ENCODE measurements at places on chromosomes 7 and 10.

GRCh38 chr10:118472415-118473304 is 122.8 kb downstream of the PRLHR start:
- no peak for DNase-seq

GRCh38 chr10:26843736-26844135 is 17.0 kb downstream of the ABI1 start:
- no peak for DNase-seq

- DNase-seq, result no peak
These were observed 2.5 kb downstream of the GRK5 start for GRCh38 chr10:119209736-119210355.

DNA sequence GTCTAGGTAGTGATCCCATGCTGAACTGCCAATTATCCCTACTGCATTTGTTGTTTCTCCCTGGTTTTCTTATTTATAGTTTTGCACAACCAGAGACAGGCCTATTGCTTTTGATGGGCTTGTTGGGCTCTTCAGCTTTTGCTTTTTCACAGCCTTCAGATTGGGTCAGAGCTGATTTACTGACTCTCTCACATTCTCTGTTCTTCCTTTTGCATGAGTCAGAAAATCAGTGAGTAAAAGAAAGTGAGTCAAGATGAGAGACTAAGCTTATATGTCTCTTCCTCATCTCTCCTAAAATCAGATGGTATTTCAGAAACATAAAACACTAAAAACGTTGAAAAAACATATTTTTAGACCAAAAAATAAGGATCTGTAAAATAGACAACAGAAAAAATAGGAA is 1135.4 kb downstream of the XPNPEP1 start:
- DNase-seq, result no peak

- no peak for DNase-seq
These were observed 29.7 kb downstream of the NUP42 start for GRCh38 chr7:23211589-23211988.

- DNase-seq, result no peak
These were observed 293.9 kb downstream of the C7orf25 start for GRCh38 chr7:42617806-42618457.

DNA sequence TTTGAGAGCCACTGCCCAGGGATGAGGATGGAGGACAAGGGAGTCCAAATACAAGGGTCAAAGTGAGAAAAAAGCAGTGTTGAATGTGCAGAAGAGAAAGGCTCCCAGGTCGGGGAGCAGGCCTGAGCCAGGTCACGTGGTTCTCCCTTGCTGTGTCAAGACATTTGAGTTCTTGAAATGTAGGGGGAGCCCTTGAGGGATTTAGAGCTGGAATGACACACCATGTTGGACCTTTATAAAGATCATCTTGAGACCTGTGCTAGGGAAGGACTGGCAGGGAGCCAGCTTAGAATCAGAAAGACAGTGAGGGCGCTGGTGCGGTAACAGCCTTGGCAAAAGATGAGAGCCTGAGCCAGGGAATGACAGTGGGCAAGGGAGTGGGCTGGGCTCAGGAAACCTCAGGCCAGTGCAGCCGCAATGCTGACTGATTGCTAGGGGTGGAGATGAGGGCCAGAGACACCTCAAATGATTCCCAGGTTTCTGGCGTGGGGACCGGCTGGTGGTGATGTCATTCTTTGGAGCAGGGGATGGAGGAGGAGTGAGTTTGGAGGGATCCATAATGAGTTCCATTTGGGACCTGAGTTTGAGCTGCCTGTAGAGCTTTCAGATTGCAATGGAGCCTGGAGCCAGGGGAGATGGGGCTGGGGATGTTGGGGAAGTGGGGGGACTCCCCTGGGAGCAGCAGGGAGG is 120.1 kb downstream of the PTPN20 start:
- no peak for DNase-seq

DNA sequence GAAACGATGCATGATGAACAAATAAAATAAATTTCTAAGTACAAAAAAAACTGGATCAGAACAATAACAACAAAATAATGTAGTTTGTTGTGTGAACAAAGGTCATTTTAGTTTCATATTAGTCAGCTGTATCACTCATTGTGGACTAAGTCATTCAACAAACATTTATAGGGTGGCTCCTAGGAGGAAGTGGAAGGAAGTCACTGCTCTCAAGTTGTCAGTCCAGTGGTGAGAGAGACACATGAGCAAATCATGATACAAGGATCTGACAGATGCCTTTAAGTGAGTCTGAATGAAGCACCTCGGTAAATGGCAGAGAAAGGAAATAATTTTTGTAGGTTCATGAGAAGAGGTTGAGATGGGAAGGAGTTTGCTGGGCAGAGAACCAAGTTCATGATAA is 56.8 kb downstream of the EPDR1 start:
- no peak for DNase-seq

GRCh38 chr10:85645053-85645452 is 721.5 kb downstream of the GRID1 start:
- DNase-seq, result no peak

DNA sequence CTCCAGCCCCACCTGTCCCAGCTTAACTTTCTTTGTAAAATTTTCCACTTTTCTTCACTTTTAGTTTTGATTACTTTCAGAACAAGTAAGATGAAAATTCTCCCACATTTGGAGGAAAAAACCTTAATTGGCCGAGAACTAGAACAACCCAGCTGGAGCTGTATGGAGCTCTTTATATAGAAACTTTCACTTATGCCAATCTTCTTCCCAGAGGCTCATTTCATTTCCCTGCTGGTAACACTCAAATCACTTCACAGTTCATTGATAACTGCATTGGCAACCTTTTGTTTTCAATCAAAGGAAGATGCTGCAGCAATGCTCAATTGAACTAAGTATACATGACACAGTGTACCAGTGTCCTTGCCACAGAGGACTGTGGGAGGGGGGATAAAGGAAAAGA is 176.2 kb upstream of the NOBOX start:
- DNase-seq, result no peak

GRCh38 chr7:99597762-99598501 is at the start of gene TMEM225B:
TMEM225B (plus strand) TSS chr7:99598267; CDS start chr7:99604389, 6,122 bp downstream.
- no peak for DNase-seq

- DNase-seq, result no peak
These were observed 1.3 kb downstream of the TMEM60 start for GRCh38 chr7:77796960-77797359.

- DNase-seq, result no peak
These were observed 6.7 kb downstream of the NRP1 start for GRCh38 chr10:33327751-33328150.

DNA sequence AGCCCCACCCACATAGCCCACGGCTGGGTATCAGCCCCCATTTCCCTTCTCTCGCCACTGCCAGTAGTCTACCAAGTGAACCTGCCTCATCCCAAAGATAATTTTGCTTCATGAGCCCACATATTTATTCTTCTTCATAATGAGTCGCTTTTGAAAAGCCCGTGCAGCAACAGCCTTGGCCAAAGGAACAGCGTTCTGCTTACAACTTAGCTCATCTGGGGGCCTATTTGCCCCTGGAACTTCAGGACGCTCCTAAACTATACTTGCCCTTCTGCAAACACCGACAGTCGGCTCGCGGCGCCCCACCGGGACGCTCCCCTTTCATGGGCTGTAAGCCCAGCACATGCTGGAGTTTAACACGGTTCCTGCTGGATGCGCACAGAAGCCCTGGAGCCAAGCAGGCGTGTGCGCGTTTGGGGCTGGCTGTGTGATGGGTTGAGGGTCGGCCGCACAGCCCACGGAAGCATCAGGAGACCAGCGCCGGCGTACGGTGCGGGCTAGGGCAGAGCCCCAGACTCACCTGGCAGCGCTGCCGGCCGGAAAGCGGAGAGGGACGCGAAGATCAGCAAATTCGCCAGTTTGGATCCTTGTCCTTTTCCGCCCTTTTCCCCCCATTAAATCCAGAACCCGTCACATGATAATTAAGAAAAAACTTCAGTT is 370 bp downstream of the TMEM60 start:
- DNase-seq, result no peak
